ENCODE measurements at places on chromosomes 2 and 18.

- DNase-seq = no peak
Observed at GRCh38 chr2:44929159-44929734, 12.3 kb upstream of the SIX3 start.

DNA sequence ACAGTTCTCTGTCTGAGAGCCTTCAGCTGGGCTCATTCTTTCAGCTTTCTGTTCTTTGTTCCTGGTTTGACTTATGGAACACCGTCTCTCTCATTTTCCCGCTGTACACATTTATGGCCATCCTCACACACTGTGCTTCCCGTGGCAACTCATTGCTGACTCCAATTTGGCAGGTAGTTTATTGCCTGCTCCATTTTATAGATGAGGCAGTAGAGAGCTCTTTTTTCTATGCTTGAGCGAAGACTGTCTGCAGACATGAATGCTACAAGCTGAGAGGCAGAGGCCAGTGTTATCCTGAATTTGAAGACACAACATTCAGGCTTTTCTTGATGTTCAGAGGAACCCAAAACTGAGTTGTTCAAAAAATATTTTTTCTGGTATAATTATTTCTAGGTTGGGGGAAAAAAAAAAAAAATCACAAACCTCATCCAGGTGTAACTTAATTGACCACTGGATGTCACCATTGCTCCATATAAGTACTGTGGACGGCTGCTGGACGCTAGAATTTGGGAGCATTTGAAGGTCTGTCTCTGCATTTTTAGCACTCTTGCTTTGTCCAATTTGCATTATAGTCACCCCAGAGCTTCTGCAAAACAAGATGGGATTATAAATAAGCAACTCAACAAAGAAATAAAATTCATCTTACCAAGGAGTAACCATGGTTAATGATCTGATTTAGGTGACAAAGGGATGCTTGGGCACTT, 83.5 kb downstream of the HRH4 start:
- DNase-seq = no peak

DNA sequence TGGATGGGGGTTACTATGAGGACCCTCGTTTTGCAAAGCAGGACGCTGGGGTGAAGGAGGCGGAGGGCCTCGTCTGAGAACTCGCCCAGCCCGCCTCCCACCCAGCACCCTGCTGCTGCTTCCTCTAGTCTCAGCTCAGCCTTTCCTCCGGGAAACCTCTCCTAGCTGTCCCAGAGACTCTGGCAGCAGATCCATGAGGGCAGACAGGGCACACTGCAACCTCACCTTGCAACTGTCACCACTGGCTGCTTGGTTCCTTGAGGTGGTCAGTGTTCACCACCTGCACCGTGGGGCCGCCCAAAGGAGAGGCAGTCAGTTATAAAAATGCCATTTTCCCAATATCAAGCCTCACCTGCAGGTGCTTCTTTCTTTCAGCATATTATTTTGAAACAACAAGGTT, 45.6 kb downstream of the PARD6G start:
- DNase-seq = no peak

GRCh38 chr2:235262750-235263149, 231.1 kb upstream of the AGAP1 start:
- no peak for DNase-seq

DNA sequence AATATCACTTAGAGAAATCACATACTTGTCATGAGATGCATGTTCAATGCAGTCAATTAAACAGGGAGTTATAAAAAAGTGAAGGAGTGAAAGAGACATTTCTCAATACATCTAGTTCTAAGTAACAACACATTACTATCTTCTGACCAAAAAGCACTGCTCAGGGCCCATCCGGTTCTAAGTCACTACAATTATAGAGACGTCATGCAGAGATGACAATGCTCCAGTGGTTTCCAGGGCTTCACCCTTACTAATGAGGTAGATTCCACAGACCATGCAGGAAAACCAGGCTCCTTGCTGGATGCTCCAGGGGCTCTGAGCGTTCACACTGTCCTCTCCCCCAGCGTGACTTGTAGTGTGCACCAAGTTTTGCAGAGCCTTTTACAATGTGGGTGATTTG, 88.0 kb downstream of the FTCDNL1 start:
- DNase-seq = no peak

DNA sequence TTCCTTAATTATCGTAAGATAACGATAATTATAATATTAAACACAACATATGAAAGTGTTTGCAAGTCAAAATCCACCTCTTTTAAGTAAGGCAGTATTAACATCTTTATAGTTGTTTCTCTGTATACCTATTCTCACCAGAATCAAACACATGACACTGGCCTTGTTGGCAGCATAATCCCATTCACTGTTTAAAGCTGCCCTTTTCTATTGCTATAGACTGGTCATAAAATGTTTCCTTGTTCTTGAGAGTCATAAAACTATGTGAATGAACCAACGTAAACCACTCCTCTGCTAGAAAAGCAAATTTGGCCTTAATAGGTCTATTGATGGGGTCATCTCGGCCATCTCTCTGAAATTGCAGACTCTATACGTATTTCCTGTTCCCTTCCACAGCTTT, 293.1 kb downstream of the SLC8A1 start:
- DNase-seq = no peak

DNA sequence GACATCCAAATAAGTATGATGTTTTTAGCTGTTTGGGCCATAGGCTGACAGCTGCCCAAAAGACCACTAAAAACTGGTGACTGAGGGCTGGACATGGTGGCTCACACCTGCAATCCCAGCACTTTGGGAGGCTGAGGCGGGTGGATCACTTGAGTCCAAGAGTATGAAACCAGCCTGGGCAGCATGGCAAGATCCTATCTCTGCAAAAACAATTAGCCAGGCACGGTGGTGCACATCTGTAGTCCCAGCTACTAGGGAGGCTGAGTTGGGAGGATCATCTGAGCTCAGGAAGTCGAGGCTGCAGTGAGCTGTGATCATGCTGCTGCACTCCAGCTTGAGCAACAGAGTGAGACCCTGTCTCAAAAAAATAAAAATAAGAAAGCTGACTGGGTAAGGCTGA, 511.5 kb upstream of the RAB6C start:
- no peak for DNase-seq

DNA sequence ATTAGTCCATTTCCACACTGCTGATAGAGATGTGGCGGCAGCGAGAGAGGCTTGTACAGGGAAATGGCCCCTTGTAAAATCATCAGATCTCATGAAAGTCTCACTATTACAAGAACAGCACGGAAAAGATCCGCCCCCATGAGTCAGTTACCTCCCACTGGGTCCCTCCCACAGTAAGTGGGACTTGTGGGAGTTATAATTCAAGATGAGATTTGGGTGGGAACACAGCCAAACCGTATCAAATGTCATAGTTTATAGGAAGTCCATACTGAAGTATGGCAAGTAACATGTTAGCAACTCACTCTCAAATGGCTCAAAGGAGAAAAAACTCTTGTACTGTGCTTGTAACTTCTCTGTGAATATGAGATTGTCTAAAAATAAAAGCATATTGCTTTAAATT, 56.1 kb downstream of the FARP2 start:
- no peak for DNase-seq

- no peak for DNase-seq
Observed at GRCh38 chr2:74238879-74239278, 40.5 kb downstream of the MTHFD2 start.

DNA sequence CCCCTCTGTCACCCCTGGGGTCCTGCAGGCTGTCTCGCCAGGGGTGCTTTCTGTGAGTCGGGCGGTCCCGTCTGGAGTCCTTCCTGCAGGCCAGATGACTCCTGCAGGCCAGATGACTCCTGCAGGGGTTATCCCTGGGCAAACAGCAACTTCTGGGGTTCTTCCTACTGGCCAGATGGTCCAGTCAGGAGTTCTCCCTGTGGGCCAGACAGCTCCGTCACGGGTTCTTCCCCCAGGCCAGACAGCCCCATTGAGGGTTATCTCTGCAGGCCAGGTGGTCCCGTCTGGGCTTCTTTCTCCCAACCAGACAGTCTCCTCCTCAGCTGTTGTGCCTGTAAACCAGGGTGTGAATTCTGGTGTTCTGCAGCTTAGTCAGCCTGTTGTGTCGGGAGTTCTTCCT, 27.6 kb downstream of the ADNP2 start:
- no peak for DNase-seq

DNA sequence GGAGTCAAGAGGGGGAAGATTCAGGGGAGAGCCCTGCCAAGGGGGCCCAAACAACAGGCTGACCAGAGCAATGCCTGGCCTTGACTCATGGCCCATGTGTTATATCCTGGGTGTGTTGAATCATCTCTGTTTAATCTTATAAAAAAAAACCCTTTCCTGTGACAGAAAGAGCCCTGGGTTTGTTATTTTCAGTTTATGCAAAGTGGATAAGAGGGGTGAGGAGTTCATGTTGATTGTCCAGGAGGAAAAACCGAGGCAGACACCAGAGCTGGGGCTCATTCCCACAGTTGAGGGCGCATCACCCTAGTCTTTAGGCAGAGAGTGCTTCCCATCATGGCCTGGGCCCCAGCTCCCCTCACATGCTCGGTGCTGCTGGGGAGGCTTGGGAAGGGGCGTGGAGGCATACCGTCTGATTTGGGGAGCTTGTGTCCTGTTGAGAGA, 30.9 kb upstream of the IL37 start:
- DNase-seq = no peak

GRCh38 chr18:61833387-61833786, 59.4 kb downstream of the RNF152 start:
- DNase-seq = no peak

DNA sequence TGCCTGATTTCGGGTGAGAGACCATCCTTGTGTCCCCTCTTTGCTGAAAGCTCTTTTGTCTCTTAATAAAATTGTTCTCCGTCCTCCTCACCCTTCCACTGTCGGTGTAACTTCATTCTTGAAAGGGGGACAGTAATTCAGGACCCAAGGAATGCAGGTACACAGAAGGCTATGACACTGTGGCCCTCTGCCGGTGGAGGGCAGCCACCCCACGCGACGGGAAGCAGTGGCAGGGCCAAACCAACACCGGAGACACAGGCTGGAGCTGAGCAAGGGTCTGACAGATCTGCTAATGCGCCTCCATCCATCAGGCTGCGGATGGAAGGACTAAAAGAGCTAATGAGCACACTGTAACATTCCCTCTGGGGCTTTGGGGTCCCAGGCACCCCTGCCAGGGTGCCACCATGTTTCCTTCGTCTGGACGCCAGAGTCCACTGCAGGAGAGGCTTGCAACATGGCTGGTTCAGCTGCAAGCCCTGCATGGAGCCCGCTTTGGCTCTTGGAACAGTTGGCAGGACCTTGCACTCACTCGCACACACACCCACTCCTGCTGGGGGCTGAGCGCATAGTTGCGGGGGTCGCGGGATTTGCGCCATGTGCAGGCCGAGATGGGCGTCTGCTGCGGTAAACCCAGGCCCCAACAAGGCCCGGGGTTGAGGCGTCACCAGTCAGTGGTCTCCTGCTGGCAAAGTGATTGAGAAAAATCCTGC, 544.1 kb upstream of the CDH7 start:
- DNase-seq = no peak

GRCh38 chr18:63090334-63090733, 229.2 kb downstream of the BCL2 start:
- no peak for DNase-seq

GRCh38 chr2:41621095-41621494, 426.7 kb upstream of the PKDCC start:
- no peak for DNase-seq

DNA sequence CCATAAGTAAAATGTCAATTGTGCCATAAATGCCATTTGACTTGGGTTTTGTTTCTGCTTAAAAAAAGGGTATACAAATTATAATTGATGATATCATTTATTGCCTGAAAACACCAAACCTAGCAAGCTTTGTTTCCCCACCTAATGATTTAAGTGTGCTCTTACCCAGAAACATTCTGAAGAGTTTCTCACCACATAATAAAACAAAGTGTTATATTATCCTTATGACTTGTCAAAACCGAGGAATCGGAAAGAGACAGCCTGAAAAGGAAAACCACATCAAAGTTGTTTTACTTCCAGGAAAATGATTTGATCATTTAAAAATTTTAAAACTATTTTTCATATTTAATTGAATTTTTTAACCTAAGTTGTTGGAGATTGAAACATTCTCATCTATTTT, 170.5 kb upstream of the SLC39A10 start:
- no peak for DNase-seq

- no peak for DNase-seq
Observed at GRCh38 chr2:191936882-191937405, 90.1 kb upstream of the CAVIN2 start.

DNA sequence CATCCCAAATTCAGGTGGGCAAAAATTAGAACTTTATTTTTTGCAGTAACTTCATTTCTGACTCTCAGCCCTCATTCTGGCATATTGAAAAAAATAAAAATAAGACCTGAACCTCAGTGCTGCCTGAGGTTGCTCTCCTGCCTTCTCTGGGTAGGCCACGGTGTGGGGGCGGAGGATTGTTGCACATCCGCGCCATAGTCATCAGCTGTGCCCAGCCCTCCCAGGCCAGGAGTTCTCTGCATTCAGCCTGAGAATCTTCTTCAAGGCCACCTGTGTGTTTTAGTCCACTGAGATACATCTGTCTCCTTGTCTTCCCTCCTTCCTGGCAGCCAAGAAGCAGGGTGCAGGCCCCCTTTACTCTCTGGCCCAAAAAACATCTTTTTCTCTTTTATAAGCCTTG, 94.7 kb downstream of the ARMC9 start:
- no peak for DNase-seq

- no peak for DNase-seq
Observed at GRCh38 chr2:158502974-158503373, 46.2 kb downstream of the PKP4 start.

- no peak for DNase-seq
Observed at GRCh38 chr2:134845719-134846118, 7.3 kb downstream of the ACMSD start.

GRCh38 chr2:157470321-157470720, 26.4 kb upstream of the CYTIP start:
- DNase-seq = no peak

- DNase-seq = no peak
Observed at GRCh38 chr2:231664727-231665126, 43.6 kb upstream of the PTMA start.

DNA sequence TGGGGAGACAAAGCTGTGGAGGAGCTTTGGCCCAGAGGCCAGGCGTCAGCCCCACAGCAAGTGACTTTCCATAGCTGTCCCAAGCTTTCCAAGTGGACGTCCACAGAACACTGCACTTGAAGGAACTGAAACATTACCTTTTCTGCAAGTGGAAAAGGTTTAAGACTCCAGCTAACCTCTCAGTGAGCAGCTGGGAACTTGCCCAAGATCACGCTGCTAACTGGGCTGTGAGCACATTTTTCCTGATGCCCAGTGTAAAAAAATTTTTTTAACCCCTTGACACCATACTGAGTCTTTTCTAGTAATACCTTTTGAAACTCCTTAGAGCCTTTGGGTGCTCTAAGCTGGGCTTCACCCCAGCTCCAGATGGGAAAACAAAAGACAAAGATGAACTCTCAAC, 256.7 kb downstream of the HAUS1 start:
- DNase-seq = no peak

GRCh38 chr2:234550511-234551107, 53.7 kb upstream of the ARL4C start:
- DNase-seq = peak; percentile 24

GRCh38 chr2:7515327-7515726, 598.1 kb downstream of the RNF144A start:
- DNase-seq = no peak

GRCh38 chr2:86592547-86593230, 29.4 kb upstream of the CHMP3 start:
- DNase-seq = no peak

All from hypothalamus (tissue), 51 donors.